ENCODE measurements at places on chromosomes 6 and 20.

- DNase-seq: no peak
Observed at GRCh38 chr6:114121913-114122662, 151.1 kb upstream of the HDAC2 start.

DNA sequence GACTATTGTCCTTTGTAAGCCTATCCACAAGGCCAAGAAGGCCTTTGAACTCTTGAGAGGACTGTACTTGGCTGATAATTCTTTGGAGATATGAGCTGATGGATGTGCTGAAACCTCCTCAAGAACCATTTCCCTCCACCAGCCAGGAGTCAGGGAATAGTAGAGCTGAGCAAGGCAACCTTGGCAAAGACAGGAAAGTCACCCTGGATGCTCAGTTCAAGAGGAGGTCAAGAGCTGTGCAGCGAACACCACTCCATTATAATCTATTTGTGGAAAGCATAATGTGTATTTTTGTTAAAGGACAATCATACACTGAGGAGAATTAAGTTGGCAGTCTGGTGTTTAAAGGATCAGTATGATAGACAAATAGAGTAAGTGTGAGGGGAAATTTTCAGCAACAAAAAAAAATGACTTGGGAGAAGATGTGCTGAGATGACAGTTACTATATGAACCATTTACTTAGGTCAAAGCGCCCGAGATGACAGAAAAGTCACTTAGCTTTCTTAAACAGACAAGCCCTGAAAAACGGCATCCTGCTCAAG, 177.2 kb upstream of the COL21A1 start:
- no peak for DNase-seq

- DNase-seq: no peak
Observed at GRCh38 chr6:152189736-152190135, 382.3 kb downstream of the ESR1 start.

DNA sequence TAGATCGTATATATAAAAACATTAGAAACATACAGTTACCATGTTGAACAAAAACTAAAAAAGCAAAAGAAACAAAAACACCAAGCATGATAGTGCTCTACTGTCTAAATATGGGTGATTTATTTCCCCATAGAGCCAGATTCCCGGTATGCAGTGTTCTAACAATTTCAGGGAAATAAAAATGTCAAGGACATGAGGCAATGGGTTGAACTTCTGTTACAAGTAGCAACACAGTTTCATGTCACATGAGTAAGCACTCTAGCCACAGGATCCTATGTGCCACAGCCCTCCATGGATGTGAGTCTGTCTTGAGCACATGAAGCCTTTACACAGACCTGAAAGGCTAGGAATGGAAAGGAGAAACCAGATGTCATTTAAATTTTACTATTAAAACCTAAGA, 96.0 kb downstream of the MAP3K5 start:
- no peak for DNase-seq

GRCh38 chr6:80366714-80367113, 260.2 kb downstream of the BCKDHB start:
- DNase-seq: no peak

GRCh38 chr6:129730477-129731165, 20.6 kb upstream of the ARHGAP18 start:
- DNase-seq: no peak

Measured in stimulated activated CD4-positive, alpha-beta T cell treated with anti-CD3 and anti-CD28 coated beads, Interleukin-1b, Interleukin-23, amount 100 ng/mL, for 48 hours (primary cell).